RWPE1 (cell line): ENCODE measurements at places on chromosomes 5 and 9.

DNA sequence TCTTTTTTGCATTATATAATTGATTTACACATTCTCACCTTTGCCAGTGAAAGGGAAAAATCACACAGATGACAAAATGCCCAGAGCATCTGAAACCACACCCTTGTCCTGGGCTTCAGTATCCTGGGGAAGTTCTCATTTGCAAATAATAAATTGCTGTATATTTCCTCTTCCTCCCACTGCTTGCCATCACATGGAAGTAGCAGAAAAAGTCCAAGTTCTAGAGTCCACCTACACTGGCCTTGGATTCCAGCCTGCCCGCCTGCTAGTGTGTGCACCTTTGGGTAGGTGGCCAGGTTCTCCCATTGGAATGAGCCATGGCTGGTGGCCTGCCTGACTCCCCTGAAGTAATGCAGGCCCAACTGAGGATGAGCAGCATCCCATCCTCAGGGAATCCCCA, 149.4 kb downstream of the GADD45G start:
- DNase-seq = no peak

DNA sequence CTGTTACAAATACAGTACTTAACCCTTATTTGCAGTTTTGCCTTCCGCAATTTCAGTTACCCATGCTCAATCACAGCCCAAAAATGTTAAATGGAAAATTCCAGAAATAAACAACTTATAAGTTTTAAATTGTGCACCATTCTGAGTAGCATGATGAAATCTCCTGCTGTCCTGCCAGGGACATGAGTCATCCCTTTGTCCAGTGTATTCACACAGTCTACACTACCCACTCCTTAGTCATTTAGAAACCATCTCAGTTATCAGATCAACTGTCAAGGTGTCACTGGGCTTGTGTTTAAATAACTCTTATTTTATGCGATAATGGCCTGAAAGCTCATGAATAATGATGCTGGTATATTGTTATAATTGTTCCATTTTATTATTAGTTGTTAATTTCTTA, 95.8 kb downstream of the PLCXD3 start:
- peak; percentile 71 for DNase-seq

DNA sequence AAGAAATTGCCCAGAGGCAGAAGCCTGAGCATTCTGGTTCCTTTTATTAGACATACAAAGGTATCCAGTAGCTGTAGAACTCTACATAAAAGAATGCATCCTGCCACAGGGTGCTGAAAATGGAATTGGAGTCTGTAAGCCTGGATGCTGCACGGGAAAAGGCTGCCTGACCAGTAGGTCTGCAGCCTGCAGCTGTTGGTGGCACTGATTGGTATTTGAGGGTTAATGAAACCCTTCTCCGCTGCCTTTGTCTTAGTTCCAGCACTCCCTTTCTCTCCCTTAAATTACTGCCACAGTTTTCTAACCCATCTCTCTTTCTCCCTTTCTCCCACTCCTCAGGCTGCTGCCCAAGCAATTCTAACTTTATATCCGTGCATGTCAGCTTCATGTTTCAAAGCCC, 64.7 kb downstream of the BRINP1 start:
- DNase-seq = no peak

- no peak for DNase-seq
Measured at GRCh38 chr9:13860946-13861640, 452.8 kb downstream of the NFIB start.

DNA sequence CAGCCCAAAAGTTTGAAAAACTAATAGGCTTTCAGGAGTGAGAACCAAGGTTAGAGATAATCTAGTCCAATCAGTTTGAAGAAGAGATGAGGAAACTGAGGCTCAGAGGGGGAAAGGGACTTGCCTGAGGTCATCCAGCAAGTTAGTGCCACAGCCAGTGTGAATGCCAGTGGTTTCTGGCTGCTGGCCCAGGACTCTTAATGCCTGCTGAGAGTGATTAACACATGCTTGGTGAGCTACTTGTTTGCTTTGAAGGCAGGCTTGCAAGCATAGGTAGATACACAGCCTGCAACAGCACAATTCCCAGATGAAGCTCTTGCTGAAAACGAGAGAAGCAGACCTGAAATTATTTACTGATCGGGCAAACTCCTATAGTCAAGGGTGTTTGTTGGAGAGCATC, 591.6 kb upstream of the SGCD start:
- DNase-seq = no peak

GRCh38 chr5:135689506-135689905, 110.7 kb upstream of the CXCL14 start:
- no peak for DNase-seq

- DNase-seq = no peak
Measured at GRCh38 chr9:133003671-133004090, 25.2 kb downstream of the GFI1B start.

GRCh38 chr5:530001-530955, 6.0 kb upstream of the SLC9A3 start:
- no peak for DNase-seq

- peak; percentile 88 for DNase-seq
Measured at GRCh38 chr9:35905912-35906679, at the start of gene HRCT1. Gene HRCT1, plus strand, starts transcription at chr9:35906202. Its CDS starts 86 bp downstream, at chr9:35906288.

GRCh38 chr5:148841519-148841918, 15.1 kb downstream of the ADRB2 start:
- DNase-seq = no peak

DNA sequence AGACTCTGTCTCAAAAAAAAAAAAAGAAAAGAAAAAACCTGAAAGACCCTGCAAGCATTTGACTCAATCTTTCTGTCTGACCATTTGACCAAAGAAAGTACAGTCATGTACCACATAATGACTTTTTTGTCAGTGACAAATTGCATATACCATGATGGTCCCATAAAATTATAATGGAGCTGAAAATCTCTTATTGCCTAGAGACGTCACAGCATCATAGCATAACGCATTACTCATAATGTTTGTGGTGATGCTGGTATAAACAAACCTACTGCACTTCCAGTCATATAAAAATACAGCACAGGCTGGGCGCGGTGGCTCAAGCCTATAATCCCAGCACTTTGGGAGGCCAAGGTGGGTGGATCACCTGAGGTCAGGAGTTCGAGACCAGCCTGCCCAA, 10.5 kb downstream of the ECM2 start:
- DNase-seq = no peak

DNA sequence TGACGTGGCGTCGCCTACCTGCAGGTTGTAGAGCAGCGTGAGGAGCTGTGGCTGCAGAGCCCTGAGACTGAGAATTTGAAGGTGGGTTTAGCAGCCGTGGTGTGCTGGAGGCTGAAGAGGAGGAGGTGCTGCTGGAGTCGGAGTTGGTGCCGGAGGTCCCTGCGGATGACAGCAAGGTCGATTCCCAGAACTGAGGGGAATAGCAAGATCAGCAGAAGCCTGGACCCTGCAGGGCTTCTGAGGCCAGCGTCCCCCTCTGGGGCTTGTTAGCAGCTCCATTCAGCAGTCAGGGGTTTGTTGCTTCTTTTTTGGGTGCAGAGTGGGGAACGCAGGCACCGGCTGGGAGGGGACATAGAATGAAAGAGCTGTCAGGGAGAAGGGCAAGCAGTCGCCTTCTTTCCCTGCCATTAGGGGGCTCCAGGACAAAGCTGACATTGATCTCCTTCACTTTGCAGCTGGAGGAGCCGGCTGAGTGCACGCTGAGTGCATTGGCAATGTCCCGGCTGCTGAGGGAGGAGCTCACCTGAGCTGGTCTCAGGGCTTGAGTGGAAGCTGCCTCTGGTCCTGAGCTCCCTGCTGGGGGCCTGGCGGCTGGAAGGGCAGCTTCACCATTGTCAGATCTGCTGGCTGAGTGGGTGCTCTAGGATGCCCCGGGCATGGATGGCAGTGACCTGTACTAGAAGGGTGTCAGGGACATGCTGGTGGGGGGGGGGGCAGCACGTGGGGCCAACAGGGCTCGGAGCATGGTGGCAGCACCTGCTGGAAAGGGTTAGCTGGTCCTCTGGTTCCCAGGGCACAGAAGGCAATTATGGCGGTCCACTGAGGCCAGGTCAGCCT, 20.8 kb downstream of the OBP2B start:
- peak; percentile 41 for DNase-seq

DNA sequence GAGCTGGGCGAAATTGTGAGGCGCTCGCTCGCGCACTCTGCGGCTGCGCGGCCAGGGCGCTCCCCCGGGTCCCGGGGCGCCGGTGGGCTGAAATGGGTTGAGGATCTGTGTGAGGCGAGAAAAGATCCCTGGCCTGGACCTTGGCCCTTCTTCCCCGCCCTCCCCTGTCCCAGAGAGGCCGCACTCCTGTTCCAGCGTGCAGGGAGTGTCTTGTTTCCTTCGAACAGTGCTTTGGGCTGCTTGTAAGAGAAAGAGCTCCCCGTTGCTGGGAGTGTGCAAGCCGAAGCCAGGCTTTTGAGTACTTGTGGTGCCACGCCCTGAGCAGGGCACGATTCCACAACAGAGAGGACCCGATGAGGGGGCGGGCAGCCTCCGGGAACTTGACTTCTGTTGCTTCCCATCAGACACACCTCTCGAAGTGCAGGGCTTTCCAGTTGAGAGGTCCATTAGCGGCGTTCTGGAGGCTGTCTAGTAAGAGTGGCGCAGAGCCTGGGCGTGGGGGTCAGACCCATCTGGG, 535 bp downstream of the DOLPP1 start:
- DNase-seq = no peak

GRCh38 chr9:93132287-93132927, 1.6 kb downstream of the NINJ1 start:
- DNase-seq = peak; percentile 73

DNA sequence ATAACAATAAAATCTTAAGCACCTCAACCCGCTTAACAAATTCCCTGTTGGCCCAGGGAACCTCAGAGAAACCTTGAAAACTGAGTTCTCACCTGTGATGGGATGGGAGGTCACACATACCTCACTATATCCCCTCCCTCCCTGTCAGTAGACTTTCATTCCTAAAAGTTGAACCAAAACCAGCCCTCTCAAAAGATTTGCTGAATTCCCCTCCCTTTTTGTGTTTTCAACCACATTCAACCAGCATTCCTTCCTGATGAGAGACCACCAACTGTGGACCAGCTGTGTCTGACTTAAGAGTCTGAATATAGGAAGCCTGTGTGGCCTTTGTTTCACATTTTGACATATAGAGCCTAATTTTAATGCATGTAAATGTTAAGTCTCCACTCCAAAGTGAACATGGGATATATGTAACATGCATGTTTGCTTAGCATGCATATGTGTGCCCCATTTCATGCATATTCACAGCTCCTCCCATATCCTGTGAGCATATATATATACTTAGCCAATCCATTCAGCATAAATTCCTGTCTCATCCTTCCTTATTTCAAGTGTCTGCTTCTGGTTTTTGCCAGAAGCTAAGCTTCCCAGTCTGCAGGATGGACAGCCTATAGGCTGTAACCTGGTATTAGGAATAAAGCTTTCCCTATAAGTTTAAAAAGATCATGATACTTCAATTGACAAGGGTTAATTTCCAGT, 604.6 kb downstream of the PTPRD start:
- no peak for DNase-seq

- no peak for DNase-seq
Measured at GRCh38 chr5:17803971-17804370, 169.7 kb downstream of the TAF11L14 start.

GRCh38 chr5:168244838-168245559, 46.4 kb upstream of the WWC1 start:
- no peak for DNase-seq

DNA sequence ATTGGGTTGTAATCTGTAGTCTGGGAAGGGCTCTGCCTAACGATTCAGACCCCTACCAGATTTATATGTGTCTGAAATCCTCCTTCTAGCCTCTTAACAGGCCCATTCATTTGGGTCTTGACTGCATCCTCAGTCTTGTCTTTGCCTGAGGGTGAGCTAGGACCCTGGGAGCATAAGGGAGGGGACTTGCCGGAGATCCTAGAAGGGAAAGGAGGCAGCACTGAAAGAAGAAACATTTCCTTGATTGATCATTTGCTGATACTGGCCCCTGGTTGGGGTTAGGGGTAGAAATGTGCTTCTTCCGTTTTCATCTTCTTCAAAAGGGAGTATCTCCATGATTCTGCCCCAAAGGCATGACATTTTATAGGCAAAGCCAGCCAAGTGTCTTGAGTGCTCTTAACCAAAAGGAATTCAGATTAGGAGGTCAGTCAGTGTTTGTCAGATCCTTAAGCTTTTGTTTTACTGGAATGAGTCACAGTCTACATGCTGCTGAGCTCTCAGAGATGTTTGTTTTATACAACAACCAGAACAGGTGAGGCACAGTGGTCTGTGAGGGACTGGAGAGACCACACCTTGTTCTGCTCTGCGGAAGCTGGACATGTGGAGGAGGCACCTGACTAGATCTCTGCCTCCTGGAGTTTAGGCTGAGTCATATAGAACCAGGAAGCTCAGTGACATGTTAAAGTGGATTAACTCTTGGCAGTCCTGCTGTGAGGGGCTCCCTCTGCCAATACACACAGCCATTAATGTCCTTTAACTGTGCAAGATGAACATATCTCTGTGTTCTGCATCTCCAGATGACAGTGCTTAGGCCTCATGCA, 37.7 kb downstream of the PCDHAC2 start:
- peak; percentile 98 for DNase-seq
